SIG-M5 (cell line): ENCODE measurements at places on chromosomes 16 and 17.
A peak's percentile ranks its signal among the peaks of the same experiment; 100 is the strongest.

- no peak for DNase-seq
Observed at GRCh38 chr17:72448019-72448418, 327.2 kb downstream of the SOX9 start.

GRCh38 chr17:78986048-78986648 lies 6.4 kb upstream of the LGALS3BP start:
- peak; percentile 52 for DNase-seq

DNA sequence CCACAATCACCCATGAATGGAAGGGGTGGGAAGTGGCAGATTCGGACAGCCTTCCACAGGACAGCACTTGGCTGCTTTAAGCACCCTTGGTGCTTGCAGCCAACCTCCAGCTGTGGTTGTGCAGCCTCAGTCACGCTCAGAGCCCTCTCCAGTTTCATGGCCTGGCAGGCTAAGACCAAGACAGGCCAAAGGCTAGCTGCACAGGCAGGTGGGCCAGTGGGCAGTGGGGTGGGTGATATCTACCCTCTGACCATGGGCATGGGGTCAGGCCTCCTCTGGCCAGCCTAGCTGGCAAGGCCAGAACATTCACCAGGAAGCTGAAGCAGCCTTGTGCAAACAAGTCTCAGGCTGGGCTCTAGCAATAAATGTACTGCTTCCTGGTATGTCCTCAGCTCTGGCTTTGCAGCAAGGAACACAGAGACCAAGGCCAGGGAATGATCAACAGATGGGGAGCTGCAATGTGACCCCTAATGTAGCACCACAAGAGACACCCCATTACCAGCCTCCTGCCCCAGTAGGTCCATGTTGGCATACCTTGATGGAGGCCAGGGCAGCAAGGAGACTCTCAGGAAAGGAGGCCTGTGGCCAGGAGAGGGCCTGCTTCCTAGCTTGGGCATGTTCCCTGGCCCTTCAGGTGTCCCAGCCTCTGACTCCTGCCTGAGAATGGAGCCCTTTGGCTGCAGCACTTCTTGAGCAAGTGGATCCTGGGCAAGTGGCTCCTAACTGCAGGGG lies 20.9 kb downstream of the HSD11B2 start:
- no peak for DNase-seq

DNA sequence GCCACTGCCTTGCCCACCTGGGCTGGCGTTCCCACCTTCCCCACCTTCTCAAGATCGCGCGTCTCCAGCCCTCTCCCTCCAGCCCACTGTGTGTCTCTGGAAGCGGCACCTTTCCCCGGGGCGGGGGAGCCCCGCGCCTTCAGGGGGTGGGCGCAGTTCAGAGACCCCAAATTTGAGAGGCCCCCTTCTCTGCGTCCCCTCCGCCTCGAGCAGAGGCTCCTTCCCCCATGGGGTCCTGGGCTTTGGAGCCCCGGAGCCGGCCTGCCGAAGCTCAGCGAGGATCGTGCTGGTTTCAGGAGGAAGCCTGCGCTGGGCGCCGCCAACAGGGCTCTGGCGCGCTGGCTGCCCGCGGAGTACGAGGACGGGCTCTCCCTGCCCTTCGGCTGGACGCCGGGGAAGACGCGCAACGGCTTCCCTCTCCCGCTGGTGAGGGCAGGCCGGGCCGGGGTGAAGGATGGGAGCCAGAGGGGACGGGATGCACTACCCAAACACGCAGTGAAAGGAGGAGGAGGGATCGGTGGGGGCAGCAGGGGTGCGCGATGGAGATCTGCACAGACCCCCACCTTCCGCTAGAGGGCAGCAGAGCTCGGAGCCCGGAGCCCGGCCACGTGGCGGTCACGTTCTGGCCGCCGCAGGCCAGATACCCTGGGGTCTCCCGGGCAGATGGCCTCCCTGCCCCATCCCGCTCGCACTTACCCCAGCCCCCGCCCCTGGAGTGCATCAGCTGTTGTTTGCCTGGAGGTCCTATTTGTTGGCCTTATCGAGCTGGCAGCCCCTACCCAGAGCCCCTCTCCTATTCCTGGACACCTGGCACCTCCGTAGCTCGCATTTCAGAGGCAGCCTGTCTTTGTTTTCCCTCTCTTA lies 11.1 kb downstream of the LPO start:
- no peak for DNase-seq

- DNase-seq: no peak
Observed at GRCh38 chr16:16008666-16009065, 59.2 kb downstream of the ABCC1 start.

GRCh38 chr17:38982858-38983746 lies 15.9 kb upstream of the FBXO47 start:
- no peak for DNase-seq

DNA sequence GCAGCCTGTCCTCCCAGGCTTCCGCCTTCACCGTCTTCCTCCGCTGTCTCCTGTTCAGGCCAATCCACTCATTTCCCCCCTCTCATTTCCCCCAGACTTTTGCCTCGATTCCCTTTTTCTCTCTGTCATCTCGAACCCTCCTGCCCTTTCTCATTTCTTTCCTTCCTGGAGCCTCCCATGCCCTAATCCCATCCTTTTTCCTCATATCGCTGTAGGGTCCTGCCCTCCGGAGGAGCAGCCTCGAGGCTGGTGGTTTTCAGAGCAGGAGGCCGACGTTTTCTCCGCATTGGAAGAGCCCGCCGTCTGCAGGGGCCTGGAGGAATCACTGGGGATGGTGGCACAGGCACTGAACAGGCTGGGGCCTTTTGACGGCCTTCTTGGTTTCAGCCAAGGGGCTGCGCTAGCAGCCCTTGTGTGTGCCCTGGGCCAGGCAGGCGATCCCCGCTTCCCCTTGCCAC lies 597 bp downstream of the OVCA2 start:
- no peak for DNase-seq

DNA sequence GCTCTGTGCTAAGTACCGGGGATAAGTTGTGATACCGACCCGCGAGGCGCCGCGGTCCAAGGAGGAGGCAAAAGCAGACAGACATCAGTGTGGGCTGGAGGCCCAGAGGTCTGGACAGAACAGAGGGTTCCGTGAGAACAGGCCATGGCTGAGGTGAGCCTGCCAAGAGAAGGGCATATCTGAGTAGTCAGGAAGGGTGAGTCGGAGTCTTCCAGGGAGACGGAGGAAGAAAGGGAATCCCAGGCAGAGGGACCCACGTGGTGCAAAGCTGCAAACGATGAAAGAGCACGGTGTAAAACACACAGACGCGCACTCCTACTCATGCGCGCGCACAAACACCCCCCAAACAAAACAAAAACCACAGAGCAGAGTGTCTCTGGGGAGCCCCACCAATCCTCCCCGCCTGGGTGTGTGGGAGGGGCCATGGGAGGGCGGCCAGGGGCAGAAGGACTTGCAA lies 18.1 kb downstream of the RHBDL3 start:
- DNase-seq: no peak

DNA sequence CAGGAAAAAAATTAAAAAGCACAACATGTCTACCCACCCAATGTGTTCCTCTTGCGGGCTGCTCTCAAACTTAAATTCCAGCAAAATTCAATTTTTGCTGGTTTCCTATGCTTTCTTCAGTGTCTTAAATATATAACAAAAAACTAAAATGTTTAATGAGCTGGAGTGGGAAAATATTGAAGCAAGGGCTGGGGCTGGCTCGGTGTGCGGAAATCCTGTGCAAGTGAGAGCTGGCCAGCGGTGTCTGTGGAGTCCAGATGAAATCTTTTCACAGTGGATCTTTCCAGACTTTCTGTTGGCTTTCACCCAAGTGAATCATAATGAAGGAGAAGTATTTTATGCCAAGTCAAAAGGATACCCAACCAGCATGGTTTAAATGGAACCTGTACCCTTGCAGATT lies 1733.6 kb downstream of the TP53TG3F start:
- no peak for DNase-seq

GRCh38 chr17:66272811-66273585 lies 29.4 kb upstream of the PRKCA start:
- no peak for DNase-seq

- DNase-seq: no peak
Observed at GRCh38 chr17:50361561-50362480, 11.2 kb downstream of the MRPL27 start.

DNA sequence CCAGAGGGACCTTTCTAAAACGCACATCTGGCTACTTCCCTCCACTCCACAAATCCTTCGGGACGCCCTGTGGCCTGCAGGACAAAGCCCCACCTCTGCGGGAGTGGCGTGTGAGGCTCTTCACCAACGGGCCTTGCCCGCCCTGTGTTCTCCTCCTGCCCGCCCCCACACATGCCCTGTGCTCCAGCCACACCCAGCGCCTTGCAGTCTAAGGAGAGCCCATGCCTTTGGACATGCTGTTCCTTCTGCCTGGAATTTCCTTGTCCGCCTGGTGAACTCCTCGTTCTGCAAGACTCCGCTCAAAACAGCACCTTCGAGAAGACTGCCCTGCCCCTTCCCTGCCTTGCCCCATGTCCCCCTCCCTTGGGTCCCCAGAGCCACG lies 7.4 kb downstream of the ELOB start:
- DNase-seq: no peak

DNA sequence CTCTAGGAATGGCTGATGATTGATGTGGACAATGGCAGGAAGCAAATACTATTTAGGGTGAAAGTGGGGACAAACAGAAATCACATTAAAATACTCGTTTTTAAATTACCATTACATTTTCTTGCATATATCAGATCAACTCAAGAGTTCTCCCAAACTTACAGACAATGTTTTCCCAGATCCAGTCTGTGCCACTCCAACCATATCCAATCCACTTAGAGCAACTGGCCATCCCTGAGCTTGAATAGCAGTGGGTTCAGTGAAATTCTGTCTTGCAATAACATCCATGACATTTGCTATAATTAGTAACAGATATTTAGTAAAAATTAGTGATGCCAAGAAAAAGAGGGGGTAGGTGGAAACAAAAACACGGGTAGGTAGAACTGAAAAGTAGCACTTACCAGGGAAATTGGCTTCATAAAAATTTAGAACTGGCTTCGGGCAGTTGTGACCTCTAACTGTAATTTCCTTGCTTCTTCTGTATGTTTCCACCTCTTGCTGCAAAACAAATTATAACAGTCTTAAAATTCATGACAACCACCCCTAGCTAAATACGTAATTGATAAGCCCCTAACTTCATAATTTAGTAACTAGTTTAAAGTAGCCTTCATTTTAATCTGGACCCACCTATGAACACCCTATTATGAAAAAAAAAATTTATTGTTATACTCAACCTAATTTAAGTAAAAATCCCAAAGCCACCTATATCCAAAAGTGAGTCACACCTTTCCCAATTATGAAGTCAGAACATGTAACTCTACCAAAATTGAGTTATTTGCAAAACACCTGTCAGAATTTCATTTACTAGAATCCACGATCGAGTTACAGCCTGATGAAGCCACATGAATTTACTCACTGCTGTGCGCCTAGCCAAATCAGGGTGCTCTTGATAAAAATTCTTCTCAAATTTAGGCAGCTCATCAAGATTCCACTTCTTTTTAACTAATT lies 2.0 kb downstream of the DDX5 start:
- DNase-seq: no peak

DNA sequence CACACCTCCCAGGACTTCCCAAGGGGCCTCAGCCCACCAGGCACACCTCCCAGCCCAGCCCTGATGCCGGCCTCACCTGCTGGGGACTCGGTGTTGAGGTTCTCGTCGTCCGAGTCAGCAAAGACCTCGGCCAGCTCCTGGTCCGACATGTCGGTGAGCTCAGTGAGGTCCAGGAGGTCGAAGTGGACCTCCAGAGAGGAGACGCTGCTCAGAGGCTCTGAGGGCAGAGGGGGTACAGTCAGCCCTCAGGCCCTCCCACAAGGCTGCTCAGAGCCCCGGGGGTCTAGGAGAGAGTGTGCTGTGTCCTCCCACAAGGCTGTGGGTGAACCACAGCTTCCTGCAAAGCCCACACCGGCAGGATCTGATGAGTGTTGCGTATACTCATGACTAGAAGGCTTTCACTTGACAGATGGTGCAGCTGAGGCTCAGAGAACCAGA lies 10.5 kb downstream of the DBNDD1 start:
- peak; percentile 16 for DNase-seq

GRCh38 chr16:46673320-46674013 lies 15.5 kb downstream of the VPS35 start:
- DNase-seq: no peak

DNA sequence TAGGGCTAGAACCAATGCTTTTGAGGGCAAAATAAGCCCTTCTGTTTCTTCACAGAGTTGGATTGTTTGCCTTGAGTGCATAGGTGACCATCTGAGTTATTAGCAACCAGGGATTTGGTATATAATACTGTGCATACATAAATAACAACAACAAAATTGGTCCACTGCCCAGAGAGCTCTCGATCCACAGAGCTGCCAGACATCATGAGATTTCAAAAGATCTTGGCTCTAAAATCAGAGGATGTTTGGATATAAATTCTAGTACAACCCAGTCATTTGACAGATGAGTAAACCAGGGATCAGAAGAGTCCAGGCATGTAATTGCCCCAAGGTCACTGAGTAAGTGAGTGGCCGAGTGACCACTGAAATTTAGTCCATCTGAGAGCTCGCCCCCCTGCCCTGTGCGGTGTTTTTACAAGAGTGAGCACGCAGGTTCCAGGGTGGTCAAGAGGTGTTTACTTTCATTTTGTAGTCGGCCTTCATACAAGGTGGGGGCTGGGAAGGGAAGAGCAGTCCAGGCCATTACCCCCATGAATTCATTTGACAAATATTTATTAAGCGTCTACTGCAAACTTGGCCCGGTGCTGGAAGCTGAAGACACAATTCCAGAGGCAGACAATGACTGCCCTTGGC lies 1.8 kb upstream of the MT2A start:
- no peak for DNase-seq

- DNase-seq: no peak
Observed at GRCh38 chr17:39688475-39688835, 598 bp upstream of the PGAP3 start.

DNA sequence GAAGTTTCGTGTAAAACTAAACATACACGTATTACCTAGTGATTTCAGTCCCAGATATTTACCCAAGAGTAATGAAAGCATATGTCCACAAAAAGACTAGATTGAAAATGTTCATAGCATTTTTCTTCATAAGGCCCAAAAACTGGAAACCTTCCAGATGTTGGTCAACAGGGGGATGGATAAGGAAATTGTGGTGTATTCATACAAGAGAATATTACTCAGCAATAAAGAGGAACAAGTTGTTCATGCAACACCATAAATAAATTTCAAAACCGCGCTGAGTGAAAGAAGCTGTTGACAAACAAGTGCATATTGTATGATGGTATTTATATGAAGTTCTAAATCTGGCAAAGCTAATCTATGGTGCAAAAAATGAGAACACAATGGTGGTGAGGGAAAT lies 54.1 kb upstream of the NFAT5 start:
- no peak for DNase-seq

GRCh38 chr17:17165666-17166308 lies 40.3 kb downstream of the PLD6 start:
- no peak for DNase-seq

GRCh38 chr16:87970186-87970585 lies 19.0 kb downstream of the BANP start:
- DNase-seq: no peak
